ENCODE measurements at places on chromosomes 7 and 10. TPM values are rescaled to one million over a fixed set of nuclear protein-coding genes. Genes with fewer than 3 reads are reported as not detected.

The AIFM2 gene
- 10.0 TPM for total RNA-seq

The SLC16A9 gene
- total RNA-seq = 0.73 TPM

The OR2AE1 gene
- total RNA-seq = not detected

The OPN1SW gene
- total RNA-seq = not detected

The ITIH5 gene
- not detected for total RNA-seq

The CFAP43 gene
- total RNA-seq = not detected

The ANKRD2 gene
- not detected for total RNA-seq

The ARHGAP22 gene
- total RNA-seq = 68.7 TPM

The SAP25 gene
- 1.6 TPM for total RNA-seq

The C7orf33 gene
- not detected for total RNA-seq

The TDRD1 gene
- total RNA-seq = not detected

The RGR gene
- total RNA-seq = not detected

The EPO gene
- not detected for total RNA-seq

The MARVELD1 gene
- total RNA-seq = 40.5 TPM

DNA sequence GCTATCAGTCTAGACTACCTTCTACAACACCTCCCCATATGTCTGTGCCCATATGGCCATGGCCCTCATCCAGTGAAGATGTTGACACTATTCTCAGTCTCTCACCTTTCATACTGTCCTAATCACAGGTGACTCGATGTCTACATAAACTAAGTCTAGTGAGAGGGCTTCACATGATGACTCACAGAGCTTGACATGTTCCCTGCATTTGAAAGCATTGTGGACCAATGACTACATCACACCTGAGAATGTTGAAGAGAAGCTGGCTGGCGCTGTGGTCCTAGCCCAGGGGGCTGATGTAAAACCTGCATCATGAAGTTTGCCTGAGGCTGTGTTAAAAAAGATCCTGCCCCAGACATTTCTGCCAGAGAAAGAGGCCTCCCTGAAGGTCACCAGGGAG is 167.2 kb downstream of the NPSR1 start:
- no peak for DNase-seq

GRCh38 chr10:108443636-108444035 is 1279.1 kb upstream of the SORCS1 start:
- DNase-seq = no peak

DNA sequence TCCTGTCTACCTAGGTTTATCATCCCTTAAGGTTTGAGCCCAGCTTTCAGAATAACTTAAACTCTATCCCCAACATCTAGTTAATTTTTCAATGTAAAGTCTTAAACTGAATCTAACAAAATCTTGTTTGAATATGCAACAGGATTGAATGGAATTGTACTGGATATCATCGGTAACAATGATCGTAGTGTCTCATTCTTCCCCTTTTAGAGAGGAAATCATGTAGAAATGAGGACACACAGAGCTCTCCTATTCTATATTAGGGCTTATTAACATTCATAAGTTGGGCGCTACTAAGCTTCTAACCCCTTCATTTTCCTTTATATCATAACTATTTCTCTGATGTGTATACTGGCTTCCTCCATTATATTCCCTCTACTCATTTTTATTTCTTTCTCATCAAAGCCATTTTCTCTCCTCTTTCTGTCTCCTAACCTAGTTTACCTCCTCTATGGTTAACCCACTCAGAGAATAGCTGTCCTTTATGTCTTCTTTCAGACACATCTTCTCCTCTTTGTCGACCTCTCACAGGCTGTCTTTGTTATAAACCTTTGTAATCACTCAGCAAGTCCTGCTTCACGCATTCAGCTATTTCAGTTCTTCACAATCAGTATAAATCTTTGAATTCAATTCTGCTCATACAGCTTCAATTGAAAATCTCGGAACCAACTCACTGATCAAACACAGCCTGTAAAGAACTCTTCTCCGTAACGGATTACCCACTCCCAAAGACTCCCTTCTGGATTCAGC is 1019.0 kb upstream of the C7orf33 start:
- no peak for DNase-seq

DNA sequence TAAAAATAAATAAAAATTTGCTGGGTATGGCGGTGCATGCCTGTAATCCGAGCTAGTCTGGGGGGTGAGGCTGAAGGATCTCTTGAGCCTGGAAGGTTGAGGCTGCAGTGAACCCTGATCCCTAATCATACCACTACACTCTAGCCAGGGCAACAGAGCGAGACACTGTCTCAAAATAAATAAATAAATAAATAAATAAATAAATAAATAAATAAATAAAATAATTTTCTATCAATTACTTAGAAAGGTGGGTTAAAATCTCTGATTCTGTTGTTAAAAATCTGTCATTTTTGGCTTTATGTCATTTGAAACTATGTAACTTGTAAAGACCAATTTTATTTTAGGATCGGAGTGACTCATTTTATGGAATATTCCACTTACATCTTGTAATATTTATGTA is 958.6 kb downstream of the NXPH1 start:
- DNase-seq = no peak

GRCh38 chr7:31105256-31105950 is 53.3 kb downstream of the ADCYAP1R1 start:
- no peak for DNase-seq

DNA sequence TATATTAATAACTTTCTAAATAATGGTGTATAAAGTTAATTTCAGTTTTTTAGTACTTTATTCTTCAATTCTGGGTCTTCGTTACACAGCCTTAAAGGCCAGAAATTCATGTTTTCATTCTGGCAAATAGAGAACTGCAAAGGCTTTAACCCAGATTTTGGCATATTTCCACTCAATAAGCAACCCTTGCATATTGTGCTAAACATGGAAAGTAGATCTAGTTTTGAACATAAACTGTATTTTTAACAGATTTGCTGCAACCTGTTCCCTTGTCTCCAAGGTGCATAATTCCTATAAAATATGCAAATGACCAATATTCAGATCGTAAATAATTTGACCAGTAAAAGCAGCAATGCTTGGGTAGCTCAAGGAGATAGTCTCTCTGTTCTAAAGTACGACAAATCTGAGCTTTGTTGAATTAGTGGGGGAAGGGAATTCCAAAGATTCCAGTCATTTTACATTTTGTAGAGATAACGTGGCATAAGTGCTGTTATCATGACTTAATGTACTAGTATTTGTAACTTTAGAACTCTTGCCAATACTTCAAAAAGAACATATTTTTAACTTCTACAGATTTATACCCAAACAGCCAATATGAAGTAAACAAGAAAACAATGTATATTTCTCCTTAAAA is 46.4 kb upstream of the RSBN1L start:
- no peak for DNase-seq

DNA sequence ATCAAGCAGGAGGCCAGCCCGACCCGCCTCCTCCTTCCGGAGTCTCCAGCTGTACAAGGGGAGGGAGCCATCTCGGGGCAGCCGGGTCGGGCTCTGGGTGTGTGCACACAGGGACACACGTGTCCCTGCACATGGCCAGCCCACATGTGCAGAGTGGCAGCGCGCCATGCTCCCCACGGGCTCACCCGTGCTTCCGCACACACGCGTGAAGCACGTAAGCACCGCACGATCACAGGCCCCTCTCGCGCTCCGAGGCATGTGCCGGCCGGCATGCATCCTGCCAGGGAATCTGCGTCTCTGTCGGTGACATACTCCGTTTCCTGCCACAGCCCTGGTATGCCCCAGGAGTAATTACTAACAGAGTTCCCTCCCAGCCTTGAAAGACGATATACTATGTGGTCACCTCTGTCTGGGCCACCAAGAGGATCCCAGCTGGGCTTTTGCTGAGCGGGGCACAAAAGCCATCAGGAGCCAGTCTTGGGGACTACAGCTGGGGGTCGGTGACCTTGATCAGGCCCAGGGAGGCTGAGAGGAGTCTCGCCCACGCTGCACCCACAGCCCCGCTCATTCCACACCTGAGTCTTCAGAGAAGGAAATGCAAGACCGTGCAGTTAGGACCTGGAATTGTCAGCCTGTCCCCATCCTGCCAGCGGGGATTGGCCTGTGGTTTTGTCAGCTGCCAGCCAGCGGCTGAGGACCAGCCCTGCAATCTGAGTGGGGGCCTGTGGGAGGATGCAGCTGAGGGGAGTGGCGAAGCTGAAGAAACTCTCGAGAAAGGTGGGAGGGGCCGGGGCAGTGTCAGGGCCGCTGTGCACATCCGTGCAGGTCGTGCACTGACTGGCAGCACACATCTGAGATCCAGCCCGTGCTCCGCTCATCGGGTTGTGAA is 11.0 kb upstream of the LFNG start:
- peak; percentile 57 for DNase-seq

GRCh38 chr10:34506786-34507185 is 308.3 kb downstream of the PARD3 start:
- no peak for DNase-seq

DNA sequence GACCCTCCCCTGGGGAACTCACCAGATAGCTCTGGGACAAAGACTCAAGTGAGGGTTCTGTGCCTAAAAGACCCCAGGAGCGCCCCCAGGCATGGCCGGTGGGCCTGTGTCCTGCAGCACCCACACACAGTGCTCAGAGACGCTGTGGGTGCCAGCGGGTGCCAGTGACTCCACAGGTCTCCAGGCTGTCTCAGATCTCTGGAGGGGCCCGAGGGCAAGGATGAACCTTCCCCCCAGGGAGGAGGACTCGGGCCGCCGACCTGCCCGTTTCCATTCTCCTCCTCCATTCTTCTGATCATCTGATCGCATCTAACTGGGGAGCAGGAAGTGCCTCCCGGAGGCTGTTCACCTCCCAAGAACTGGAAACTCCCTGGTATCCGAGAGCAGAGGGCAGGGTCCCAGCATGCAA is 980 bp downstream of the ADAM8 start:
- DNase-seq = no peak

DNA sequence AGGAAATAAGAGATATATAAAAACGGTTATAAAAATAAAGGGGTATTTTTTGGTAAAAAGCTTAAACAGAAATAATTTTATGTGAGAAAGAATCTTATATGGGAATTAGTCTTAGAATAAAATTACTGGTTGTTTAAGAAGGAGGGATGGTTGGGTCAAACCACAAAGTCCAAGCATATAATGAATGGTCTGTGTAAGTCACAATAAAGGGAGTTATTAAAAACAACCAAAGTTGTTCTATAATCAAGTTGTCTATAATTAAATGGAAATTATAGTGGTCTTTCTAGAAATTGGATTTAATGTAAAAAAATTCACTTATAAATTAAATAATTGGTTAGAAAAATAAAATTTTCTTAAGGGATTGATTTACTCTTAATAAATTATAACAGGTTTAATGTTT is 304.8 kb downstream of the POM121L12 start:
- DNase-seq = no peak

- DNase-seq = no peak
Measured at GRCh38 chr7:134571746-134572461, 23.0 kb downstream of the AKR1B15 start.

DNA sequence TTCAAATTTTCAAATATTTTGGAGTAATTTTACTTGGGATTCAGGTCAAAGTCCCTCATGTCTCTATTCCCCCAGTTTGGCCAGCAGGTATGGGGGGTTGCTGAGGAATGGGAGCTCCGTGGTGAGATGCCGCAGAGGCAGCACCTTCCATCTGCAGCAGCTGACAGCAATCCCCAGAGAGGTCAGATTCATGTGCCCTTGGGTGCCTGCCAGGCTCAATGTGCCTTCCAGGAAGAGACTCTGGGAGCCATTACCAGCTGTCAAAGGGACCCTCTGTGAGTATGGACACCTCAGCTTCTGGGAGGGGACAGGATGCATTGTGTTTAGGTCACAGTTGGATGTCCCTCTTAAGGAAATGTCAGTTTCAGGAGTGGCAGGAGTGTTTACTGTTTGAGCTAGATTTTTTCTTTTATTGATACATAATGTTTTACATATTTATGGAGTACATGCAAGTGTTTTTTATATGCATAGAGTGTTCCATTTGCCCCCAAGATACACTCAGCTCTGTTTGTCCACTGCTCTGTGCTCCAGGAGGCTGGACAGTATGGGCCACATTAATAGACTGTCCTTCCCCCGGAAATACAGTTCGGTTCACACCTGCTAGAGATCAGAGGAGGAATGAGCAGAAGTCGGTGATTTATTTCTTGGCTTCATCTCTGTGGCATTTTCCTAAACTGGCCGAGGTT is 75.3 kb upstream of the GRB10 start:
- DNase-seq = no peak

- DNase-seq = no peak
Measured at GRCh38 chr7:130141884-130142653, 63.1 kb downstream of the TMEM209 start.

DNA sequence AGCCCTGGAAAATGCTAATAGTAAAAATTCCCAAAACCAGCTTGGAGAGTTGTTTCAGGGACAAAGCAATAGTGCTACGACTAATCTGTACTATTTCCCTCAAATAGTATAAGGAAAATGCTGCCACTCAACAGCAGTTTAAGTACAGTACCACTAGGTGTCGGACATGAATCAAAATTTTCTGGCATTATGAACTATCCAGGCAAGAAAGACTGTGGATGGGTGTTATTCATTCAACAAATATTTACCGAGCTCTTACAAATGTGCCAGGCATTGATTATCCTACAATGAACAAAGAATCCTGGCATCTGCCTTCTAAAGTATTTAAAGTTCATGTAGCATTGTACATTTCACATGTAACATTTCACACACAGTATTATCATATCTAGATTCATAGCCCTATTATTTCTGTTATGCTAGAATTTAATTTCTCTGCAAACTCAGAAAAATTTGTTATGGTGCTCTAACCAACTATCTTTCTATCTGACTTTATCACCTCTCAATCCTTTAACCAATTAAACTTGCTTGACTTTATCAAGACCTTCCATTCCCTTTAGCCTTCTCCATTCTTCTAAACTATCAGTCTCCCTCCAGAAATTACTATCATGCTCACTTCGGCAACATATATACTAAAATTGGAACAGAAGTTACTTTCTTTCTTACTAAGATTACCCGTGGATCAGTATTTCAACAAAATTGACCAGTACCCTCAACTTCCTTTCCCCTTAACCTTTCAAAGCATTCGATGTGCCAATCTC is 80.6 kb downstream of the ARHGAP21 start:
- peak; percentile 77 for DNase-seq

GRCh38 chr7:78017591-78018100 is 219.1 kb downstream of the PHTF2 start:
- DNase-seq = no peak

DNA sequence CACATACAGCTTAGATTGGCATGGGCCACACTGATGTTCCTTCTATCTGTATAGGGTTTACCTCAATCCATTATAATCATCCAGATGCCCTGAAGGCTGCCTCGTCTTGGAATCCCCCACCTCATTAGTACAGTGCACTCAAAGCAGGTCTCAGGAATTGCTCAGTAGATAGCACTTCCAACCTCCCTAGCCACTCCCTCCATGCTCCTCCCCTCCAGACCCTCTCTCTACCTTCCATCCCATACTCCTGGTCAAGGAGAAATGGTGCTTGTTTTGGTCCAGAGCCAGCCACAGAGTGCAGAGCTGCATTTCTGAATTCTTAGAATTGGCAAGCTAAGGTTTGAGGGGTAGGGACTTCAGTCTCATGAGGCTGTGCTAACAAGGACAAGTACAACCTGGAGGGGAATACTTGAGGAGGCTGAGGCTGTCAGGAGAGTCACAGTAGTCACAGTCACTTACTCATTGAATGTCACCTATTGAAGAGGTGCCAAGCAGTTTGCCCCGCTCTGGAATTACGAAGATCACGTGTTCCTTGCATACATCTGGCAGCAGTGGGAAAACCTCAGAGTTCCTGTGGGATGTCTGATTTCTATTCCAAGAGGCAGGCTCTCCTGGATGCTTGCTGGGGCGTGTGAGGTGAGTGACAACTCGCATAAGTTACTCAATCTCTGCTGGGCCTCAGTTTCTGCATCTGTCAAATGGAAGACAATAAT is 60.7 kb upstream of the ZNF746 start:
- DNase-seq = peak; percentile 97

- no peak for DNase-seq
Measured at GRCh38 chr7:83457022-83457892, 191.7 kb downstream of the SEMA3E start.

Measured in HT1080 (cell line).